Kidney glomerular epithelial cell (primary cell): ENCODE measurements at places on chromosomes 6 and 20.

DNA sequence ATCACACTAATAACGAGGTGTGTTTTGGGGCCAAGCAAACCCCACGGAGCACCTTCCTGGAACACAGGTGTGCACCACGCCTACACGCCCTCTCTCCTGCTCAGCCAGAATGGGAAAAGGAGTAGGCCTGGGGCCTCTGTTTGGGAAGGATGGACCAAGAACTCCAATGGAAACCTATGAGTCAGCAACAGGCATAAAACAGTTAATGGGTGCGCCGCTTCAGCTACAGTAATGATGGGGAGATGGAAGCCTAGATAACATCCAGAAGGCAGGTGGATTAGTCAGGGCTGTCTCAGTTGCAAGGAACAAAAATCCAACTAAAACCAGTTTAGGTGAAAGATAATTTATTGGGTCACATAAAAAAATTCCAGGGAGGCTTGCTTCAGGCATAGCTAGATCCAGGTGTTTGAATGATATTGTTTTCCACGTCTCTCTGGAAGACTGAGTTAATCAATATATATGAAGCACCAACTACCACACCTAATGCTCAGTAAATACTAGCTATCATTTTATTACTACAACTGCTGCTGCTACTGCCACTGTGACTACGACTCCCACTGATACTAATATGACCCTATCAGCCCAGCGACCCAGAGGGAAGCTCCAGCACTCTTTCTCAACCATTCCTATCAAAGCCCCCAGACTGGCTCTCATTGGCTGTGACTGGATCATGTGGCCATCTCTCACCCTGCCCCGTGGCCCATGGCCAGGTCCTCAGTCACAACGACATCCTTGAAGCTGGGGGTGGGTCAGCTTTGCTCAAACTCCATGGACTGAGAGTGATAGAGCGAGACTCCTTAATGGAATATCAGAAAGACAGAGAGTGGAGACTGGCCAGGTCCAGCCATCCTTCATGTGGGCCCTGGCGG, 155.2 kb upstream of the PTPN1 start:
- DNase-seq = no peak

DNA sequence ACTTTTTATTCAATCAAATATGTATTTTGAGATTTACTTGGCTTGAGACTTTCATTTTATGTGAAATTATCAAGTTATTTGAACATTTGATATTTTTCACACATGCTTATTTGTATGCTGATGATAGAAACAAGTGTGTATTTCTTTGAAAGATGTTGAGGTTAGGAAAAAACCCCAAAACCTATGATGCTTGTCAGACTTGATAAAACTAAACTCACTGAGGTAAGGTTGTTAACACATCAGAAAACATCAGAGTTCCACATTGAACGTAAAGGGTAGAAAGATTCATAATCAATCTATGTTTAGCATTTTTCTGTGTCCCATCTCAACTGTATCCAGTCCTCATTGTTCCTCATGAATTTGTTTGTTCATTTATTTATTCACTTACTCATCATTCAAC, 12.2 kb downstream of the SF3B5 start:
- DNase-seq = no peak

- DNase-seq = no peak
Observed at GRCh38 chr20:23150304-23151007, 64.3 kb upstream of the CD93 start.

GRCh38 chr6:160146454-160147145, 25.0 kb downstream of the SLC22A1 start:
- no peak for DNase-seq

DNA sequence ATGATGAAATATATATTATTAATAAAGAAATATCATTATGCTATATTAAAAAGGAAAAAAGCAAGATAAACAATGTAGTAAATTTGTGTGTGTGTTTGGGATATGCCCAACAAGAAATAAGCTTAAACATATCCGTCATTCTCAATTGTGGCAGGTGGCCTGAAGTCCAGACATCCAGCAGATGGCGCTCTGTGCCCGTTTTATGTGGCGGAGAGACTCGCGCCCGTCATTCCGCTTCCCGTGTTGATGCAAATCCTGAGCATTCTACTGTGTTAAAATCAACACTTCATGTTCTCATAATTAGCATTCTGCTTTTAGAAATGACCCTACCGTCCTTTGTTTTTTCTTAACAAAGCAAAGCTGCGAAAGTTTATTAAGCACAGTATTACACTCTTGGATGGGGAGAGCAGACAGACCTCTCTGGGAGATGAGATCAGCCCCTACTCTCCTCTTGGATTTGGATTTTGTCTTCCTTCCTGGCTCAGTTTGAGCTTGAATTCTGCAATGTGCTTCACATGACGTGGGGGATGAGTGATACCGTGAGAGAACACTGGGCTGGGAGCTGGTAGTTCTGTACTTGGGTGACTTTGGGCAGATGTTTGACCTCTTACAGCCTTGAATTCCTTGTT, 125.8 kb downstream of the MCHR2 start:
- DNase-seq = peak; percentile 68

DNA sequence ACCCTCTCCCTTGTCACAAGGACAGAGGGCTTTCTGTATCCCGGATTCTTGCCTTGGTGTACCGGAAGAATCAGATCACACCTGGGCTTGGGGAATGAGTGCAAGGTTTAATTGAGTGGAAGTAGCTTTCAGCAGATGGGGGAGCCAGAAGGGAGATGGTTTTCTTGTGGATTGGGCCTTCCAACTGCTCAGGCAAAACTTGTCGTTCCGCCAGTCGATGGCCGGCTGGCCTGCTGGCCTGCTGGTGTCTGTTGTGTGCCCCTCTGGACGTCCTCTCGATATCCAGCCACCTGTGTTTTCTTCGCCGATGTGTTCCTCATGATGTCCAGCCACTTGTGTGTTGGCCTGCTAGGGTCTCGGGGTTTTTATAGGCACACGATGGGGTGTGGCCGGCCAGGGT, 168.1 kb downstream of the CDKAL1 start:
- DNase-seq = no peak

DNA sequence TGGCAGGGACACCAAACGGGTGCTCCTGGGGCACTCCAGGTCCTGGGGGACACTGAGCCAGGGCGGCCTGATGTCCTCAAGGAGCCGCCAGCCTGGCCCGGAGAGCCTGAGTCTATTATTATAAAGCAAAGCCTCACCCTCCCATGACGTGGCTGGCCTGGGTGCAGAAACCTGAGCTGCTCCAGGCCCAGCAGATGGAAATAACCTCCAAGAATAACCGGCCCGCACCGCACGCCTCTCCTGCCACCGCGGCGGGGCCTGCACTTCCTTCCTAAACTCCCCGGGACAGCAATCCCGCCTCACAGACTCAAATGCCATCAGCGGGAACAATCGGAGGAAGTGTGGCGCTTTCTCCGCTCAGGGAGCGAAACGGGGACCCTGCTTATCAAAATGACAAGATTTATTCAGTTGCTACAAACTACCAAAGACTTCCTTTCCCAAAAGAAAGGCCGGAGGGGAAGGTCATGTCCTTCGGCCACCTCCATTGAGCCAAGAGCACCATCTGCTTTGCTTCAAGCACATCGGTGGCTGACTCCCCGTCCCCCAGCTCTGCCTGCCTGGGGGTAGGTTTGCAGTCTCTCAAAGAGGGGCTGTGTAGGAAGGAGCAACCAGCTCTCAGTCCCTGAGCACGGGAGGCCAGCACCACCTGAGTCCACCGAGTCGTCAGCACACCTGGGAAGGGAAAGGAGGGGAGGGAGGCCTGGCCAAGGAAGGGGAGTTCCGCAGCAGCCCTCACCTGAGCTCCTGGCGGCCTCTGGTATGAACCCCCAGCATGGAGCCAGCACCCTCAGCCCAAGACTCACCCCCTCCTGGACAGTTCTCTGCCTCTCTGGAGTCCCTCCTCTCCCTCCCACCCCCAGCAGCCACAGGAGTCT, 78.6 kb upstream of the QKI start:
- no peak for DNase-seq

- no peak for DNase-seq
Observed at GRCh38 chr6:38676236-38676973, 26.5 kb downstream of the GLO1 start.

- no peak for DNase-seq
Observed at GRCh38 chr6:38039502-38039901, 220.0 kb downstream of the ZFAND3 start.

GRCh38 chr6:109514946-109515345, 31.9 kb upstream of the ZBTB24 start:
- DNase-seq = no peak

DNA sequence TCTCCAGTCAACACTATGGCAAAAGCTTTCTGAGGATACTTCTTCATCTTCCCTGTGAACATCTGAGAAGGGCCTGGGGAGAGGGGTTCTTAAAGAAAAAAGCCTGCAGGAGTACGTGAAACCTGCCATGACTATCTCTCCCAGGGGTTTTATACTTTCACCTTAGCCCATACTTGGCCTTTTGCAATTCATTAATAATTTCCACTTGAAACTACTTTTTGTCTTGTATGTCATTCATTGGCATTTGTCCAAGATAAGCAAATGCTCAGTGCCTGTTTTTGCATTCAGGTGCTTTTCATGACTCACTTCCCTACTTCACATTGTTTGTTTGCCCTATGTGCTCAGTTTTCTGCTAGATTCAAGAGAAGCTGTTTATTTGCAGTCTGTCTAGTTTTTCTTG, 580.3 kb upstream of the GJE1 start:
- peak; percentile 89 for DNase-seq

DNA sequence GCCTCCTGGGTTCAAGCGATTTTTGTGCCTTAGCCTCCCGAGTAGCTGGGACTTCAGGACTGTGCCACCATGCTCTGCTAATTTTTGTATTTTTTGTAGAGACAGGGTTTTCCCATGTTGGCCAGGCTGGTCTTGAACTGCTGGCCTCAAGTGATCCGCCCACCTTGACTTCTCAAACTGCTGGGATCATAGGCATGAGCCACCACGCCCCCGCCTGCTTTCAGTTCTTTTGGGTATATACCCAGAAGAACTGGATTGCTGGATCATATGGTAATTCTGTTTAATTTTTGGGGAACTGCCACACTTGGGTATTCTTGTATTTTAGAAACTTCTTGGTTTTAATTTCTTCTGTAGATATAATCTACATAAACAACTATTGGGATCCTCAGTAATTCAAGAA, 17.0 kb downstream of the CDS2 start:
- DNase-seq = no peak

- DNase-seq = no peak
Observed at GRCh38 chr6:19857139-19857538, 20.0 kb downstream of the ID4 start.

DNA sequence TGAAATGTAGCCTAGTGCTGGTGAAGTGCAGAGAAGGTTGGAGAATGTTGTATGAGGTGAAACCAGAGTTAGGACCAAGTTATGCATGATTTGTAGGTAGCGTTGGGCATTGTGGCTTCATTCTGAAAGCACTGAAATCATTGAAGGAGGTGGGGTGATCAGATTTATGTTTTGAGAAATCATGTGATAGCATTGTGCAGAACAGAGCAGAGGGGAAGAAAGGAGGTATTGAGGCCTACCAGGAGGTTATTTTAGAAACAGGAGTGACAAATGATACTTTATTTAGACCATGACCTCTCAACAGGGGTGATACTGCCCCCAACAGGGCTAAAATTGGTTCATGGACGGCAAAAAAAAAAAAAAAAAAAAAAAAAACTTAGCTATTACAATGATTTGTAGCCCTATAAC, 15.6 kb upstream of the HMGN3 start:
- DNase-seq = no peak

DNA sequence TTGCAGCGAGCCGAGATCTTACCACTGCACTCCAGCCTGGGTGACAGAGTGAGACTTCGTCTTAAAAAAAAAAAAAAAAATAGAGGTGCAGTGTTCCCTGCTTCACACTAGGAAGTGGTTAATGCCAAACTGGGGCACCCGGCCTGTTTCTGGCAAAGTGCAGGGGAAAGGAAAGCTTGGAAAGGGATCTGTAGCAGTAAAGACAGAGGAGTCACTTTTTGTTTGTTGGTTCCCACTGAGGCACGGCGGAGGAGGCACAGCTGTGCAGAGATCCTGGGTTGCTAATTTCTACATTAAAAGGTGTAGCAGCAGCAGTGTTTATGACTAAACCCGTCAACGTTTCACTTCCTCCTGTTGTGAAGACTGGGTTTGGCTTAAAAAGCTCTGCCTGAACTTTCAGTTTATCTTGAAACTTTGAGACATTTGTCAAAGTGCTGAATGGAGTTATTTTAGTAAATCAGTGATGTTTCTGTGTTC, 125.6 kb downstream of the CARMIL1 start:
- DNase-seq = no peak

DNA sequence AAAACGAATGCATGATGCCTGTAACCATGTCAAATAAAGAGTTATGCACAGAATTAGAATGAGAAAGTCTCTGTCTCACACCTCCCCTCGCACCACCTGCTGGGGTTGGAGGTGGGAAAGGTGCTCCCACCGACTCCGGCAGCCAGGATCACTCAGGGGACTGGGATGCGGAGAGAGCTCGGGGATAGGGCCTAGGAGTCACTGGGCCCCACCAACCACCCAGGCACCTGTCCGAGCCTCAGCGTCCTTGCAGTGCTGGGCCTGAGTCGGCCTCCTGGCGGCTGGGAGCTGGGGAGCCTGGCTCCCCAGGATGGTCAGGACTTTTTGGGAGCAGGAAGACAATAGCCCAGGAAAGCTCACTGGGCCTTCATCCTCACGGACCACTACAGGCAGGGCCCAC, 22.4 kb upstream of the CHRNA4 start:
- no peak for DNase-seq

GRCh38 chr6:168345266-168345665, 25.7 kb upstream of the DACT2 start:
- DNase-seq = no peak

DNA sequence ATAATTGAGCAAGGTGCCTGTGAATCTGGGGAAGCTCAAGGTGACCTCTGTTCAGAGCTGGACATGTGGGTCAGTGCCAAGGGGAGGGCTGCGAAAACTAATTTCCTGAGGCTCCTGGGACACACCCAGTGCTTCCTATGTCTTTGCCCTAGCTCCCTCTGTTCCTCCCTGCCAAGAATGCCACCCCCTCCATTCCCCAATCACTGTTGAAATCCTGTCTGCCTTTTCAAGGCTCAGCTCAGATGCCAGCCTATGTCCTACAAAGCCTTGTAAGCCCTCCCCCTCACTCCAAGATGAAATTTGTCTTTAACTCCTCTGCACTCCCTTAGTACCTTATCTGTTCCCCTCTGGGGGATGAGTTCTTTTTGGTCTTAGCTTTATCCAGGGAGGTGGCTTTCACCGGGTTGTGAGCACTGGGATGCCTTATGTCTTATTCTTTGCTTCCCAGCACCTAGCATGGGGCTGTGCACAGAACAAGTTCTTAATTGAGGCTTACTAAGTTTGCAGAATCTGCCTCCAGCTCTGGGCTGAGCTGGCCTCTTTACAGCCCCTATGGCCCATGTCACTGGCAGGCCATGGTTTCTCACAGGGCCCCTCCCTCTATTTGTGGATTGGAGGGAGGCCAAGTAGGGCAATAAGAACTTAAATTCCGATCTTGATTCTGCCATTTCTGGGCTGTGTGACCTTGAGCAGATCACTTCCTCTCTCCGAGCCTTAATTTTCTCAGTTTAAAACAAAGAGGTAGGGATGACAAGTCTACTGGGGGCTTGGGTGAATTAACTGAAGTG, 51.5 kb upstream of the EPB41L1 start:
- no peak for DNase-seq

DNA sequence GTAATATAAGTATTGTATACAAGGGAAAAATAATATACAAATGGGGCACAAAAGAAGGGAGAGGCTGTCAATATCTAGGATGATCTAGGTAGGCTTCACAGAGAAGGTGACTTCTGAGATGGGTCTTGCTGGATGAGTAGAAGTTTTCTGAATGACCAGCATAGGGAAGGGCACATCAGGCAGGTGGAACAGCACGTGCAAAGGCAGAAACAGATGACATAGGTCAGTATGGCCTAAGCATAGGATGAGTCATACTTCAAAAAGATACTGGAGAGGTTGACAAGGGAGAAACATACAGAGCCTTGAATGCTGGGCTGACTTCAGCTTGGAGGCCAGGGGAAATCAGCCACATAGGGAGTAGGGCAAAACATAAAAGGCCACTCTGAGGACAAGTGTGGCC, 31.9 kb upstream of the SIRPA start:
- DNase-seq = no peak
